SIG-M5 (cell line): ENCODE measurements at places on chromosomes 1 and 21.

- DNase-seq: no peak
Measured at GRCh38 chr1:210223226-210223904, 9.2 kb upstream of the SERTAD4 start.

GRCh38 chr1:40774266-40774998 is 9.2 kb upstream of the KCNQ4 start:
- no peak for DNase-seq

GRCh38 chr1:58718435-58718834 is 18.6 kb upstream of the MYSM1 start:
- DNase-seq: no peak

GRCh38 chr1:153800516-153800915 is 25.3 kb downstream of the SLC27A3 start:
- no peak for DNase-seq

- no peak for DNase-seq
Measured at GRCh38 chr1:20790785-20791184, 3.7 kb upstream of the HP1BP3 start.

DNA sequence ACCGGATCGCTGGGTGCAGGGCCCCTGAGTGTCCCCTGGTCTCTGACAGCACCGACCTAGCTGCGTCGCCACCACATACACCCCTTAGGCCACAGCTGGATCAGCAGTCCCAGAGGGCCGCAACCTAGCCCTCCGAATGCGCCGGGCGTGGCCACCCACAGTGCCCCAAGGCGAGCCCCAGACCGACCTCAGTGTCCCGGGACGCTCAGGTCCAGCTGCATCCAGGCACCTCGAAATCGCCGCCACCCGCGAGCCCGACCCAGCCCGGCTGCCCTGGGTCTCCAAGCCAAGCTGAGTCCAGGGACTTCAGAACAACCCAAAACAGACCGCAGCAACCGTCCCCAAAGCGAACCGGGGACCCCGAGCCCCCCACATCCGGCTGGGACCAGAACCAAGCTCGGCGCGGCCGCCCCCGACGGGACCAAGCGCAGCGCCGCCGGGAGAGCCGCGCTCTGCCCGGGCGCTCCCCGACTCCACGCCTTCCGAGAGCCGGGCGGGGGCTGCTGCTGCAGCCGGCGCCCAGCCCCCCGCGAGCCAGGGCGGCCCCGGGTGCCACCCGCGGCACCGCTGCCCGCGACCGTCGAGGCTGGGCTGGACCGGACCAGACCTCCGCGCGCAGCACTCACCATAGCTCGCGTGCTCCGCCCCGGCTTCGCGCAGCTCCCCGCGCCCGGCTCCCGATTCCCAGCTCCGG is 54.6 kb upstream of the ECE1 start:
- no peak for DNase-seq

DNA sequence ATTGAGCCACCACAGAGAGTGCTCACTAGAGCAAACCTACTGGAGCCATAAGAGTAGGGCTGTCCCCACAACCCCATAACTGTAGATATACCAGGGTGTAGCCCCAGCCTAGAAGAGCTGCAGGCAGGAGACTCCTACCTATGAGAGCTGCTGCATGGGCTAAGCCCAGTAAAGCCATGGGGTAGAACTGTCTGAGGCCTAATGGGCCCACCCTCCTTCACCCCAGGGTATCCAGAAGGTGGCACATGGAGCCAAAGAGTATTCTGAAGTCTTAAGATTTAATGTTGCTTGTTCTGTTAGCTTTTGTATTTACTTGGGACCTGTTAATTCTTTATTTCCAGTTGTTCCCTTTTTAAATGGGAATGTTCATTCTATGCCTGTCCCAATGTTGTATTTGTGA is 1193.7 kb upstream of the ADGRL2 start:
- no peak for DNase-seq

DNA sequence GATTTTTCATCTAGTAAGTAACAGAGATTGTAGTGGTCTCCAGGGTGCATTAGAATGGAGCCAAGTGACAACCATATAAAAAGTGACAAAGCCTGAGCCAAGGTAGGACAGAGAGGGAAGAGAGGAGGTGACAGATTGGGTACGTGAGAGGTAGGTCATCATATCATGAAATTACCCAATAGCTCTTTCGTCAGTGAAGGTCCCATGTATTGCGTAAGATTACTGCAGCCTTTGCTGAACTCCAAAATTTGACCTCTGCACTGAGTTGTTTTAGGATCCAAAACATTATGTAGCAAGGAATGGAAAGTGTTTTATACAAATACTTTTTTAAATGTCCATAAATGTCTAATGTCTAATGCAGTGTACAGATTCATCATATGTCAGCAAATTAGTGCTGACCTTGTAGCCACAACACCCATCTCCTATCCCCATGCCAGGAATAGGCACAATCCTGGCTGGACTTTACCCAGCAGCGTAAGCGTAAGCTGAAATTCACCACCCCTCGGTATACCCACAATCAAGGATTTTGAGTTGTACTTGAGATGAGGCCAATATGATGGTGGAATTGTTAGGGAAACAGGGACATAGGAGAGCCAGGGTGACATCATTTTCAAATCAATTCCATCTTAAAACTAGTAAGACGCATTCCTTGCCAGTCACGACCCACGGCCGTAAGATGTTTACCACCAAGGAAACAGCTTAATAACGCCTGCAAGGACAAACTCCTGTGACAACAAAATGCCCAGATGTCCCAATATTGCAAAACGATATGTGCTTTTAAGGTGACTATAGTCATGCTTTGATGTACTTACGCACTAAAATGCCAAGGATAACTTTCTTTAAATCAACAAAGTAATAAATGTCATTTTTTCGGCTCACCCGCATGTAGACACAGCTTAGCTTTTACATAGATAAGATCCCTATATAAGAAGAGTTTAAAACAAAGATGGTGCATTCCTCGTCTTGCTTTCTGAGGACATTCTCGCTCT is 38.1 kb upstream of the GREM2 start:
- no peak for DNase-seq

GRCh38 chr1:156858555-156858956 is 361 bp downstream of the INSRR start:
- no peak for DNase-seq

DNA sequence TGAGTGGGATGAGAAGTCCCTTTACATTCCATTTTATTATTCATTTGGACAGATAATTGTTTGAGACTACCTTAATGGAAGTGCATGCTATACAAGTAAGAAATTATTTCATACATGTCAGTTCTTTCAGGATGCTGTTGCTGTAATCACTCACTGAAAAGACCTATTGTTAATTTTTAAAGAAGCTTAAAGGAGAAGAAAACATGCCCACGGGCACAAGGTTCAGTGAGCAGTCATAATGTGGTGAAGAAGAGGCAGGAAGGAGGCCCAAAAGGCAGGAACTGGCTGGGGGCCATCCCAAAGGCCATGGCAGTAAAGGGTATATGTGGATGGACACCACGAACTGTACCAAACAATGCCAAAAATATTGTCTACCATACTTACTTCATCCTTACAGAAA is 206.0 kb downstream of the LYPLAL1 start:
- DNase-seq: no peak

DNA sequence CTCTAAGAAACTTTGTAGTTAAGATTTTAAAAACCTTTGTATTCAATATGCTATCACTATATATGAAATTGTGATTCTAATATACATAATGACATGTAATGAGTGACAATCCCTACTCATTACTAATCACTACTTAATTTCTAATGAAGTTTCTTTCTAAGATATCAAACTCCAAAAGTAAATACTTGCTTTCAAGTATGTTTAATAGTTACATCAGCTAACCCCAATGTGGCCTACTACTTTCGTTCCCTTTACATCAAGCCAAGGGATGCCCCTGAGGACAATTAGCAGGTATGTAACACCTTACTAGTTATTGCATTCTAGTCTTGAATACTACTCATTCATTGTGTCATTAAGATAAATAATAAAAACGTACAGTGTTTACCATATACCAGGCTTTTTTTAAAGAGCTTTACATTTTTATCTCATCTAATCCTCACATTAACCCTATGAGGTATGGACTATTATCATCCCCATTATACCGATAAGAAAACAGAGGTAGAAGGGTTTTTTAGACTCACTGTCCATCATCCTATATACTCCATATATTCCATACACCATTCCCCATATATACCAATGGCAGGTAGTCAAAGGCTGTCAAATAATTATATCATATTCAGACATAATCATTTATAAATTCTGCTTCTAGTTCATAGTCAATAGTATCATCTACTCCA is 4.2 kb downstream of the PPP1R15B start:
- DNase-seq: no peak

- no peak for DNase-seq
Measured at GRCh38 chr1:45617618-45618017, 6.2 kb downstream of the CCDC17 start.

DNA sequence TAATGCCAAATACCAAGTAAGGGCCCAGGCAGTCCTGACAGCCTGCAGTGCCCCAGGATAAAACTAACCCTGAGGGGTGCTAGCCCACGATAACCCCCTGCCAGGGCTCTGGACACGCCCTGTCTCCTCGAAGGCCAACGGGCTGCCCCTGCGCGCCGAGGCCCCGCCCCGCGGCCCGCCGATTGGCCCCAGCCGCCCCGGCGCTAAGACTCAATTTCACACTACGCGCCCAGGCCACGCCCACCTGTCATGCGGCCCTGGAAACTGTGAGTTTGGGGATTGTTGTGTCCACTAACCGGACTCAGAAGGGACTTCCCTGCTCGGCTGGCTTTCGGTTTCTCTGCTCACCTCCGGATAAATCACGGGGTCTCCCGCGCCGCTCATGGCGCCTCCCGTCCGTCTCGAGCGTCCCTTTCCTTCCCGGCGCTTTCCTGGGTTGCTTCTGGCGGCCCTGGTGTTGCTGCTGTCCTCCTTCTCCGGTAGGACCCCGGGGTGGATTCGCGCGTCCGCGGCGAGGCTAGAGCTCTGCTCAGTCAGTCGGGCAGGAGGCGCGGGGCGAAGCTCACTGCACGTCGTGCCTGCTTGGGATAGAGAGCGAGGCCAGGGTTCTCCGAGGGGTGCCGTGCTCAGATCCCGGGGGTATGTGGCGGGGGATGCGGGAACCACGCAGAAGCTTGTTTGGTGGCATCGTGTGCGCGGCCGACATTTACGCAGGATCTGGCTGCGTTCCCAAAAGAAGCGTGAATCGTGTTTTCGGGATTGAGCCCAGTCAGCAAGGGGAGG is at the start of gene CR1L:
CR1L (plus strand) TSS at position 282 of the 783 bp plus-strand sequence; CDS start at position 383, 101 bp downstream.
- DNase-seq: no peak

DNA sequence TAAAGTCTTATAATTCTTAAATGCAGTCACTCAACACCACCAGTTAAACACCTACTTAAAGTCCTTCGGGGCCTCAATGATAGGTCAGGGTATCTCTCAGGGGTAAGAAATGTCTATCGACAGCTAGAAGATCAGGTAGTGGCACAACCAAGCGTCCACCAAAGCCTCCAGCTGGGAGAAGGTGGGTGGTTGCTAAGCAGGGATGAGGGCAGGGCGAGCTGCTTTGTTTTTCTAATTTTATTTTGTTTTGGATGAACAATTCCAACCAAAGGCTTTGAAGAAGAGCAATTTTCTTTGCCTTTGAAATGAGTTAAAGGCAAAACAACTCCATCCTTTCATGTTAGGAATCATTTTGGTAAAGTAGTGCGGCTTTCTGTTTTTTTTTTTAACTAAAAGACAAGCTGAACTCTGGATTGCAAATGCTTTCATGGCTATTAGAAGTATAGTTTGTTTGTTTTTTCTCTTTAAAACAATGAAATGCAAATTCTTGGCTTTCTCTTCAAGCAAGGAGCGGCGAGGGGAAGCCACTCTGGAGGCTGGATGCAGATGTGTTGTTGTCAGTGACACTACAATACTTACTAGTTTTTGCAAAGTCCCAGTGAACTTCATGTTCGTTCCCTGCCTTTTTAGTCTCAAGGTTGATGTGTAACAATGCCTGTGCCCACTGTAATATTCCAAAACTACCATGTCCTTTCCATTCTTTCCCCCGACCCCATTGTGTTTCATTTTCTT is 106.0 kb downstream of the MRPS6 start:
- DNase-seq: no peak

DNA sequence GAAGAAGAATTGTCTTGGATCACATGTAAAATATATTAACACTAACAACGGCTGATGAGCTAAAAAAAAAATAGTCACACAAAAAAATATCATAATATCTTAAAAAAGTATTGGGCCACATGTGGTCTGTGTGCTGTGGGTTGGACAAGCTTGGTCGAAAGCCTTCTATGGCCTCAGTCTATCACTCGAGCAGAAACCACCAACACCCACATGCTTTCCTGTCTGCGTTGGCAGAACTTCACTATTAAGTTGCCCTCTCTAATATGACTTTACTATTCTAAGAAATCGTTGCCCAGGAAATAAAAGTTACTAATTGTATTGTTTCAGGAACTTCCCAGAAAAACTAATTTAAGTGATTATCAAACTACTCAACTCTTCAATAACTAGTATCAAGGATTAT is 28.2 kb upstream of the ETS2 start:
- DNase-seq: no peak

DNA sequence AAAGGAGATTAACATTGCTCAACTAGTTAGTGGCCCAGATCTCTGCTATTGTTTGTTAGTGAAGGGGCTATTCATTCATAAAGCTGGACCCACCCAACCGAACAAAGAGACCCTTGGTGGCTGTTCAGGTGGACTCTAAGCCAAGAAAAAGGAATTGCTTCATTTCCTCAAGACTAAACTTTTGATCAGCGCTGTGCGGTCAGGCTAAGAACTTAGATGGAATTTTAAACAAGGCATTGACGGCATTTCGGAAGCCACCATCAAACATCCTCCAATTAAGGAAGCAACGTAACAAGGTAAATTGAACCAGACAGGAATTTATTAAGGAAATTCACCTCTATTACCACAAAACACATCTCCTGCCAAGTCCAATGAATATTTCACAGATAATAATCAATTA is 19.9 kb upstream of the SHCBP1L start:
- DNase-seq: no peak

DNA sequence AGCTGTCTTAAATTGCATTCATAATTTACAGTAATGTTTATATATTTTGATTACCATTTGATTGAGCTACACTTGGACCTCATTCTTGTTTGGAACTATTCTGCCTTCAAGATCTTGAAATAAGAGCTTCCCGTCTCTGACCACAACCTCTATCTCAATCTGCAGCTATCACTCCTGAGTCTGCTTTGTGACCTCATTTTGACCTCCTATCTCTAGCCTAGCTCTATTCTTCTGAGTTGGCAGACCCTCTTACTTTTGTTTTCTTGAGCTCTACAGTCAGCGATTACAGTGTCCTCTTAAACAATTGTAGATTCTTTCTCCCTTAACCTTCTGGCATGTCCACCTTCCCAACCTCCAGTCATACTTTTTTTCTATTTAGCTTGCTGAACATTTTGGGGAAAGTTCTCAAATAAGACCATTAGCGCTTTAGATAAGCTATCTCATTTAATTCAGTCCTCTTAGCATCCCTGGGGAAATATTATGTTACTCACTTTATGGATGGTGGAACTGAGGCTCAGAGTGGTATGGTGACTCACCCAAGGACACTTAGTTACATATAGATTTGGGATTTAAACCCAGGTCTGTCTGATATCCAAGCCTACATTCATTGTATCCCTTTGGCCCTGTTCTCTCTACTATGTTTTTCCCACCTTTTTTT is 19.1 kb downstream of the RPAP2 start:
- DNase-seq: no peak

GRCh38 chr1:230349020-230349393 is 77.1 kb downstream of the PGBD5 start:
- no peak for DNase-seq

- DNase-seq: no peak
Measured at GRCh38 chr21:44503901-44504399, 36.0 kb downstream of the KRTAP10-1 start.
